ENCODE measurements at places on chromosomes 2 and 18.

DNA sequence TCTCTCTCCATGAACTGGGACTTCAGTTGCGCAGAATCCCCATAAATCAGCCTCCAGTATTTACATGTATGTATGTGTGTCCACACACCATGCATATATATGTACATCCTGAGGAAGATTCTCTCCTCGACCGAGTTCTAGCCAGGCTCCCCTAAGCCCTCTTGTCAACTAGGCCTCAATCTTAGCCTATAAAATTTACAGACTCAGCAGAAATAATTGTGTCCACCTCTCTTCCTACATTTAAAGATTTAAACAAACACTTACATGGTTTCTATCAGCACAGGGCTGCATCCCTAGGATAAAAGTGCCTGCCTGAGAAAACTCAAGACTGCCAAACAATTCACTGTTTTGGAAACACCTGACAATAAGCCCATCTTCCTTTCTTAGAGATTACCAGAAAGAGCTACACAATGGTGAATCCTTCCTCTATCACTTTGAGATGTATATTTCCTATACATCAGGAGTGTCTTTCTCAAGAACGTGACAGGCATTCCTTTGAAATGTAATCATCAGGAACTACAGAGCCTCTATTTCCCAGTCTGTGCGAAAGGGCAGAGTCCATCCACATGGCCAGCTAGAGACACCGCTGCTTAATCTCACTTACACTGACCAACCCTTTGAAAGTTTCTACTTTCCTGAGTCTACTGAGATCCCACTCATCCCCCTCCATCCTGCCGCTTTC lies 39.5 kb downstream of the ZNF519 start:
- no peak for DNase-seq

GRCh38 chr2:17363846-17364245 lies 154.4 kb downstream of the RAD51AP2 start:
- DNase-seq = no peak

DNA sequence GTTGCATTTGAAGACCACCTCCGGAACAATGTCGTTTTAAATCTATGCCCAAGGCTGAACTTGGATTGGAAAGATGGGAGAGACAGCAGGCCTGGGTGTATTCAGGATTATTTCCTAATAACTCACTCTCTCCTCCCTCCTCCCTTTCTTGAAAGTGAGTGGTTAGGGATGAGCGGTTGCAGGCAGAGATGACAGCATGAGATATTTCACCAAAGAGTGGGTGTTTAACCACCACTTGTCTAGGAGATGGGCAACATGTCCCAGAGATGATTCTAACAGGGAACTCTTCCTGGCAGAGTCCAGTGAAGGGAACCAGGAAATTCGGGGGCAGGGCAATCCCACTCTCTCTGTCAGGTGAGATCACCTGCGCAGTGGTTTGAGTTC lies 123.2 kb downstream of the KCTD1 start:
- DNase-seq = no peak

GRCh38 chr2:173062801-173063200 lies 12.8 kb upstream of the MAP3K20 start:
- no peak for DNase-seq

All from hypothalamus (tissue), 51 donors.